ENCODE measurements at places on chromosomes 7 and 10.

DNA sequence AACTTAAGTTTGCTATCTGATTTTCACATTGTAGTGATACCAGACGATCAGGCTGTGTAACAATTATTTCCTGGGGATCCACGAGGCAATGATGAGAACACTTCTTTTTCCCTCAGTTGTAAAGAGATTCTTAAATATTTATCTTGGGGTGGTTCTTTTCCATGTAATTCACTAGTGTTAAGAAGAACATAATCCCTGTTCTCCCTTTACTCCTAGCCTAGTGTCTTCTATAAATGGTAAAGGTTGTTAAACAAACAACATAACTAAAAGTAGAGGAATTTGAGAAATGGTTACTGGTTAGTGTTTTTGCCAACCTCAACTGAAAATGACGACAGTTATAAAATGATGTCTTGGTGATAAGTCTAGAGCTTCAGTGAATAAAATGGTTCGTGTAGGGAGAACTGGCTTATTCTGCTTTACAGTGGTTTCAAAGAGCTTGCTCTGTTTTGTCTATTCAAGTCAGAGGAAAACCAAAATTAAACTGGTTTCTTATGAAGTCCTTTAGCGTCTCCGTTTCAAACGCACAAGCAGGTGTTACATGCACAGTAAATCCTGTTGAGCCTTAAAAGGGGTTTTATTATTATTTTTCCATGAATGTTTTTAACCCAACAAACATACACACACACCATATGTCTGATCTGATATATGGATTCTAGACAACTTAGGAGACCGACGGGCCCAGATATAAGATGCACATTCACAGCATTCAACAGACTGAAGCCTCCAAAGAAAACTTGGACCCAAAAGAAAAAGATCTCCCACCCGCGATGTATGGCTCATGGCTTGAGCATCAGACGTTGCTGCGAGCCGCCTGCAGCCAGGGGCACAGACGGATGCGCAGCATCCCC, 1.1 kb downstream of the TBX20 start:
- DNase-seq = no peak

- DNase-seq = no peak
These were observed 161.0 kb downstream of the TEX36 start for GRCh38 chr10:125521721-125522680.

DNA sequence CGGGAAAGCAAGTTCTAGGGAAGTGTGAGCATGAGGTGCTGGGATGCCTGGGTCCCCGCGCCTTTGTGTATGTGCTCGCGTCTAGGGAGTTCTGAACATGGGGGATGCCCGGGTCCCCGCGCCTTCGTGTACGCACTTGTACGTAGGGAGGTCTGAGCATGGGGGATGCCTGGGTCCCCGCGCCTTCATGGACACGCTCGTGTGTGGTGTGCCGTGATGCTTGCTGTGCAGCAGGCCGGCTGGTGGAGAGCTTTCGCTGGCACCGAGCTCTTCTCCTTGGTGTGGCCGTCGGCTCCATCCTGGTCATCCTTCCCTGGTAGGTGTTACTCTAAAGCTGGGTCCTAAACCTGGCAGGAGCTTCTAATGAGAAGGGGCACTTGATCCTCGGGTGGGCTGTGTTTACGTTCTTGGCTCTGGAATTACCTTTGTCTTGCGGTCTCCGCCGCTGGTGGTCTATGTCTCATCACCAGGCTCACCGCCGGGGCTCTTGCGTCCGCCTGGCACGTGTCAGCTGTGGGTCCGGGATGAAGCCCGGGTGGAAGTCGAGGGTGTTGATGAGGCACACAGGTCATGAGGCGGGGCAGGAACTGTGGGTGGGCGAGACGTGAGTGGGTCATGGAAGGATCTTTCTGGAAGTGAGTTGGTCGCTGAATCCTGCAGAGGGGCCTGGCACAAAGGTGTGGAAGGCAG, 63.5 kb downstream of the DNAJB6 start:
- no peak for DNase-seq

GRCh38 chr7:75537731-75538130, 45.6 kb downstream of the SPDYE5 start:
- DNase-seq = no peak

DNA sequence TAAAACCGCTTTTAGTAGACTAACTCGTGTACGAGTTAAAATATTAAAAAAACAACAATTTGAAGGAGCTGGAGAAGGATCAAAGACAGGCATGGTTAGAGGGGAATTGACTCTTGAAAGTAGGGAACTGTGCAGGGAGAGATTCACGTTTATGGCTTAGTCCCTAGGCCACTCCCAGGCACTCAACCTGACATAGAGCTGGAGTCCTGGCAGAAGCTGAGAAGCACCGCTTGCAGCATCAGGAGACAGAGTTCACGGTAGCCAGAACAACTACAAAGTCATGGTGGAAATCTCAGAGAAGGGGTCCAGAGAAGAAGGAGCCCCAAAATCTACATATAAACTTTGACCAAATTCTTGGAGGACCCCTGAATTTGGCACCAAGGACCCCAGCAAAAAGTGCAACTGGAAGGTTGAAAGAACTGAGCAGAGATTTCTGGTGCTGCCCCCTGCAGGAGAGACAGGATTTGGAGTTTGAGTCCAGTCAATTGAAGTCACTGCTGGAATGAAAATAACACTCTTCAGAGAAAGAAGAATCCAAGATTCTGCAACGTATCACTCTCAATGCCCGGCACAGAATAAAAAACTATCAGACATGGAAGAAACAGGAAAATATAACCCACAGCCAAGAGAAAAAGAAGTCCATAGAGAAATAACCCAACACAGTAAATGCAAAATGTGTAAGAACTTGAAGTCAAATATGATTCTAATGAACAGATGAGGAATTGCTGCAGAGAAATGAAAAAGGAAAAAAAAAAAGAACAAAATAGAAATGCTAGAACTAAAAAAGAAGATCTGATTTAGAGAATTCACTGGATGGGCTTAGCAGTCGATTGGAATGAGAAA, 493.3 kb upstream of the PODXL start:
- peak; percentile 76 for DNase-seq

- DNase-seq = peak; percentile 50
These were observed 148.5 kb downstream of the ARHGAP22 start for GRCh38 chr10:48456361-48456804.

GRCh38 chr10:66927971-66928770, 2.3 kb downstream of the LRRTM3 start:
- DNase-seq = no peak

DNA sequence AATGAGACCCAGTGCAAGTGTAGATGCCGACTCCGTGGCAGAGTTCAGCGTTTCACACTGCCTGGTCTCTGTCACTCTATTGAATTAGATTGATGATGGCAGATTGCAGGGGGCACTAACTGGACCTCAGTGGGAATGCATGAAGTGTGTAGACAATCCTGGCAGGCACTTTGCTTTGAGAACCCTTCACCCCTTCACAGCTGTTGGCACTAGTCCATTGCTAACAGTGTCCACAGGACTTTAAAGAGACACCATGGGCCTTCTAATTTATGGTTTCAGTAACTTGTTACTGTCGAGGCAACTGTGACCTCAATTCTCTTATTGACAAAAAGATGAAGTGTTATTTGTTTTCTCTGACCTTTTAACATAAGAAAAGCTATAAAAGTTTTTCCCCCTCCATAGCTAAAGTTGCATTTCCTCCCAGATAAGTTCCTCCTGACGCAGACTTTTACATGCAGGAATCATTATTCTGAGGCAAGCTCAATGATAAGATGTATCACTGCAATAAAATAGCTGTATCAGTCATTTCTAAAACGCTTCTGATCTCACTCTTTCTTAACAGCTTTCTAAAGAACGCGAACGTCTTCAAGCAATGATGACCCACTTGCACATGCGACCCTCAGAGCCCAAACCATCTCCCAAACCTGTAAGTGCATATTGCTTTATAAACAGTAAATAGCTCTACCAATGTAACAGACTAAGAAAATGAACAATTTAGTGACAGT, 238.9 kb downstream of the FOXP2 start:
- no peak for DNase-seq

GRCh38 chr10:36451391-36451970, 673.9 kb upstream of the ANKRD30A start:
- DNase-seq = no peak

DNA sequence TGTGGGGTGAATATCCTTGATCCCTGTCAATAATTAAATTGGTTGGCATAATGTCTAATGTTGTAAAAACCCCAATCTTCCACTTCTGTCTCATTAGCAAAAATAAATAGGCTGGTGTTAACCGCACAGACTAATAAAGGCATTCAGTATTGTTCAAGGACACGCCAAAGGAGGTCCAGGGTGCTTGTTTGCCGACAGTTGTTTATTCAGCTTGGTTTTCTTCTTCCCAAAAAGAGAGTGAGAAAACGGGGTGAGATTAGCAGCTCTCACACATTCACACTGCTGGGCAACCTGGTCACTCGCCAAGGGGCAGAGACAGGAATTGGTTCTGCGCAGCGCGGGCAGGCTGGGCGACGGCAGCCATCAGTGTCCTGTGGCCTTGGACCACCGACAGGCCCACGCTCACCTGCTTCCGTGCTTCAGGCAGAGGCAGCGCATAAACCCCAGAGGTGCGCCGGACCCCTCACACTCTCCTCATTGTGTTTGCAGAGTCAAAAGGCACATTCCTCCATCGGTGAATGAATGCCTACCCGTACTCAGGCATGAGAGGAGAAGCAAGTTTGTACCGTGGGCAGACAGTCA, 26.2 kb upstream of the LMBR1 start:
- DNase-seq = no peak

GRCh38 chr10:77756319-77757232, 119.0 kb upstream of the KCNMA1 start:
- peak; percentile 41 for DNase-seq

DNA sequence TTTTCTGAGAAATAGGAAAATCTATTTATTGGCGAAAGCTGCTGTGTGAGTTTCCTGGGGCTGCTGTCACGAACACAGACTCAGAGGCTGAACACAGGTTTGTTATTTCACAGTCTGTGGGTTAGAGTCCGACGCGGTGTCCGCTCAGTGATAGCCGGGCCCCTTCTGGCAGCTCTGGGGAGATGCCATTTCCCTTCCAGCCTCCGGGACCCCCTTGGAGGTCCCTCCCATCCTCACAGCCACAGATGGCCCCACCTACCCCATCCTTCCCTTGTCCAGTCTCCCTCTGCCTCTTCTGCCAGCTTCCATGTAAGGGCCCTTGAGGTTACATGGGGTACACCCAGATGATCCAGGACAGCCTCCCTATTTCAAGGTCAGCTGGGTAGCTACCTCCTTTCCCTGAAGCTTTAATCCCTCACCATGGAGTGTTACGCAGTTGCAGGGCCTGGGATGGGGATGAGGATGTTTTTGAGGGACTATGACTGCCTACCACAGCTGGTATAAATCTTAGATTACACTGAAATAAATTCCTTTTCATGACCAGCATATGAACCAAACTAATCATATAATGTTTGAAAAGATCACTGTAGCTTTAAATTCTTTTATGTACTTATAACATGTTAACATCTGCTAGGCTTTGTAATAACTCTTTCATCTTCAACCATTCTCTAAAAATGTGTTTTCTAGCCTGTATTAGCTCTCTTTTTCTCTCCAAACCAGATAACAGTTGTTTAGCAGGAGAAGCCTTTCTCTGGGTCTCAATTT, 98.5 kb downstream of the WDR37 start:
- DNase-seq = no peak

GRCh38 chr7:34080513-34080912, 175.2 kb downstream of the BMPER start:
- no peak for DNase-seq

DNA sequence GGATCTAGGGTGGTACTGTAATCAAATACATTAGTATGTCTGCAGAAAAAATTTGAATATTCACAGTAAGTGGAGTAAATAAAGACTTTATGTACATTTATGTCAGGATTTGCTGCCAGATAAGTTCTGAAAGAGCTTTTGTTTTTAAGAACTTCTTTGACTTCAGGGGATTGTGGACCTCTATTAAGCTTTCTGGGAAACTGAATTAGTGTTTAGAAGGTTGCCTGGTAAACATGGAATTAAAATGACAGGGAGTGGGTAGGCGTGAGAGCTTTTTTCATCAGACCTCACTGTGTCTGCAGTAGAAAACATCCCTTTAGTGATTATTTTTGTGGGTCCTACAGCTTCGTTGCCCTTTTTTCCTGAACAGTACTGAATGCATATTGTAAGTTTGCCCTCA, 15.7 kb downstream of the SDHAF3 start:
- no peak for DNase-seq

- no peak for DNase-seq
These were observed 12.7 kb upstream of the NRP1 start for GRCh38 chr10:33347211-33347610.

DNA sequence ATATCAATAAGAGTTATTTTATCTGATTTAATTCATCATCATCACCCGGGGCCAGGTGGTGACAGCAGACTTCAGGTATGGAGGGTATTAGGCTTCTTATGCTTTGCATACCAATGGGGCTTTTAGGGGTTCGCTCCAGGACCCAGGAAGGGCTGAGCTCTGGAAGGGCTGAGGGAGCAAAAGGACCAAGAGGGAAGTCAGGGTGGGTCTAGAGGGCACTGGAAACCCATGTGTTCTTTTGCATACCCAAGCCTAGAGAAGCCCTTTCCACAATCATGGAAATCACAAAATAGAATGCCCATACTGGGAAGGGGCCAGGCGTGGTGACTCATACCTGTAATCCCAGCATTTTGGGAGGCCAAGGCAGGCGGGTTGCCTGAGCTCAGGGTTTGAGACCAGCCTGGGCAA, 30.9 kb upstream of the VCL start:
- DNase-seq = no peak

DNA sequence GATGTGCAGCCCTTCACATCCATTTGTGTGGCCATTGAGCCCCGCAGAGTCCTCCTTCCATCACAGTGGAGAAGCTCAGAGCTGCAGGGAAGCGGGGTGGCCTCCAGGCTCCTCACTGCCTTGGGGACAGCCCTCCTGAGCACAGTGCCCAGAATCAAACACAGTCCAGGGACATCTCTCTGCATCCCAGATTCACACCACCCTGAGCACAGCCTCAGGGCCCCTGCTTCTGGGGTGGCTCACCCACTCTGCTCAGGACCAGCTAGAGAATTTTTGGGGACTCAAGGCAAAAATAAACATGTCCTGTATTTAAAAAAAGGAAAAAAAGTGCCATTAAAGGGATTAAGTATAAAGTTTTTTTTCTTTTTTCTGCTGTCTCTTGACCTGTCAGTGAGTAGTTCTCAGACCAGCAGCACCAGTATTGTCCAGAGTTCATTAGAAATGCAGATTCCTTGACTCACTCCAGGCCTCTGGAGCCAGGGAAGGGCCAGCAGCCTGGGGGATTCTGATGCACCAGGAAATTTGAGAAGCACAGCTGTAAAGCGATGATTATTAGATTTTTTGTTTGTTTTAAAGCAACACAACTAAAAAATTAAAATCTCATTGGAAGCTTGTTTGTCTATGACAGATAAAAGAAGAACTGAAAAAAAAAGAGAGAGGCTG, 61.6 kb downstream of the ARHGAP22 start:
- no peak for DNase-seq
